Activated CD4-positive, alpha-beta memory T cell treated with anti-CD3 and anti-CD28 coated beads, Interleukin-2, amount 10 ng/mL, durations not matched to agents 7 days and 5 days (primary cell): ENCODE measurements at places on chromosomes 6 and 20. TPM values are rescaled to one million over a fixed set of nuclear protein-coding genes. Genes with fewer than 3 reads are reported as not detected.

- H3K27me3 ChIP-seq, result no peaks in the 10 kb centered on the region
- H3K27ac ChIP-seq, result no peak overlapping the region
- H3K4me3 ChIP-seq, result no peak overlapping the region
Measured at GRCh38 chr20:24667689-24668383, 198.4 kb downstream of the SYNDIG1 start.

GRCh38 chr6:150212778-150213177, 69.9 kb downstream of the PPP1R14C start:
- no peaks in the 10 kb centered on the region for H3K4me1 ChIP-seq
- no peaks in the 10 kb centered on the region for H3K36me3 ChIP-seq
- H3K27me3 ChIP-seq, result peaks cover 12% of the 10 kb centered on the region
- no peak overlapping the region for H3K27ac ChIP-seq
- DNase-seq, result no peak

RIPOR3 gene
- total RNA-seq, result not detected

DNA sequence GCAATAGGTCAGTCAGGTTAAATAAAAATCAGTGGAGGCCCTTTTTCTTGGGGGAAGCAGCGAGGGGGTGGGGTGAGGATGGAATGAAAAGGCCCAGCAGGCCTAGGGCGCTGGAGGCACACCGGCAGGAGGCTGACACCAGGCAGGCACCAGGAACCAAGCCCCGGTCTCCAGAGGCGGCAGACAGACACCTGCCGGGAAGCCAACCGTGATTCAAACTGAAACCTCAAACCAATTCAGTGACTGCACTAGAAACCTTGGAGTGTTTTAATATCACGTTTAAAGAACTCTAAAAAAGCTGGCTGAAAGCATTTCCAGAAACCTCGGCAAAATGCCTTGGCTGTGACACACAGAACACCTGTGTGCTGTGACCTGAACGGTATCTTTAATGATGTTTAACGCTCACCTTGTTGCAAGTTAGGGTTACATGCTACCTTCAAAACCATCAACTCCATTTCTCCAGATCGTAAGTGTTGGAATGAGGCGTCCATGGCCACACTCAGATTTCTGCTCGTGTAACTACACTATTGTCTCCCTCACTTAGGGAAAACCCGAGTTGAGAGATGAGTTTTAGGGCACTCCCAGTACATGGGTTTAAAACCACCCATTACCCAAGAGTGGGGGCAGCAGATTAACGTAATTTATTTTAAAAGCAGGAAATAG, 27.2 kb downstream of the DIDO1 start:
- H3K4me1 ChIP-seq, result peaks cover 42% of the 10 kb centered on the region
- H3K27me3 ChIP-seq, result no peaks in the 10 kb centered on the region
- DNase-seq, result peak; percentile 57
- H3K36me3 ChIP-seq, result peaks cover 58% of the 10 kb centered on the region

- H3K4me1 ChIP-seq, result peaks cover 42% of the 10 kb centered on the region
- H3K36me3 ChIP-seq, result peaks cover 69% of the 10 kb centered on the region
- no peak overlapping the region for H3K4me3 ChIP-seq
- DNase-seq, result no peak
- H3K27me3 ChIP-seq, result no peaks in the 10 kb centered on the region
Measured at GRCh38 chr20:51446656-51447055, 95.9 kb downstream of the NFATC2 start.

DNA sequence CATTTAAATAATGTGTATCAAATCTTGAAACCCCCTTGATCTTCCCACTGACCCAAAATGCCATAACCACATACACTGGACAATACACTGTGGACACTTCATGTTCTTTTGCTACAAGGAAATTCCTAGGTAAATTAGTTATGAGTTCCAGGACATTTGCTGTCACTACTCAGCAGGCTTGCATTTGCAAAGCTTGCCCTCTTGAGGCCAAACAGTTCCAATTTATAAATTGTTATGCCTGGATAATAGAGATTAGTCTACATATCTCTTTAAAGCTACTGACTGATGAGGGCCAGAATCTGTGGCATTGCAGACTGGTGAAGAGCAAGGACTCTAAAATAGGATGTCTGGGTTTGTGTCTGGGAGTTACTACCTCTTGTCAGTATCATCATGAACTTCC, 17.4 kb upstream of the RAB32 start:
- no peak overlapping the region for H3K4me3 ChIP-seq
- no peak for DNase-seq
- no peaks in the 10 kb centered on the region for H3K27me3 ChIP-seq
- H3K4me1 ChIP-seq, result no peaks in the 10 kb centered on the region
- no peaks in the 10 kb centered on the region for H3K36me3 ChIP-seq

GRCh38 chr6:105765239-105765638, 320.9 kb upstream of the PRDM1 start:
- peaks cover 3% of the 10 kb centered on the region for H3K4me1 ChIP-seq
- H3K27ac ChIP-seq, result no peak overlapping the region
- no peaks in the 10 kb centered on the region for H3K27me3 ChIP-seq
- H3K4me3 ChIP-seq, result no peak overlapping the region
- H3K36me3 ChIP-seq, result no peaks in the 10 kb centered on the region

- no peak for DNase-seq
- no peak overlapping the region for H3K4me3 ChIP-seq
- H3K4me1 ChIP-seq, result peaks cover 3% of the 10 kb centered on the region
- H3K27ac ChIP-seq, result no peak overlapping the region
Measured at GRCh38 chr6:10511477-10511876, 9.7 kb upstream of the GCNT2 start.

BLCAP gene
- 39.4 TPM for total RNA-seq

DNA sequence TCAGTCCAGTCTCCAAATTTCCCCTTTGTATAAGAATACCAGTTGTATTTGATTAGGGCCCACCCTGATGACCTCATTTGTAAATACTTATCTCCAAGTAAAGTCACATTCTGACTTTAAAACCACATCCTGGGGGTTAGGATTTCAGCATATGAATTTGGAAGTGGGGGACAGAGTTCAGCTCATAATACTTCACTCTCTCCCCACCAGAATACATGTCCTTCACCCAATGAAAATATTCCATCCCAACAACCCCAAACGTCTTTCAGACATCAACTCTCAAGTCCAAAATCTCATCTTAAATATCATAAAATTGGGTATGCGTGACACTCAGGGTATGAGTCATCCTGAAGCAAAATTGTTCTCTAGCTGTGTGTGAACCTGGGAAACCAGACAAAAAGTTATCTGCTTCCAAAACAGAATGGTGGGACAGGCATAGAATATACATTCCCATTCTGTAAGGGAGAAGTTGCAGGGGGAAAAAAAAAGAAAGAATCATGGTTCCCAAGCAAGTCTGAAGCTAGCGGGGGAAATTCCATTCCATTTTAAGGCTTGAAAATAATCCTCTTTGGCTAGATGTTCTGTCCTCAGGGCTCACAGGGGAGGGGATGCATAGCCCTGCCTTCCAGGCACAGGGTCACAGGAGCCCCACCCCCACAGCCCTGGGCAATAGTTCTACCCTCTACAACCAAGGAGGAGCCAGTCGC, 113.9 kb downstream of the ADAT2 start:
- peaks cover 9% of the 10 kb centered on the region for H3K4me1 ChIP-seq
- H3K4me3 ChIP-seq, result no peak overlapping the region
- no peak for DNase-seq
- no peak overlapping the region for H3K27ac ChIP-seq
- H3K27me3 ChIP-seq, result no peaks in the 10 kb centered on the region
- H3K36me3 ChIP-seq, result no peaks in the 10 kb centered on the region

DNA sequence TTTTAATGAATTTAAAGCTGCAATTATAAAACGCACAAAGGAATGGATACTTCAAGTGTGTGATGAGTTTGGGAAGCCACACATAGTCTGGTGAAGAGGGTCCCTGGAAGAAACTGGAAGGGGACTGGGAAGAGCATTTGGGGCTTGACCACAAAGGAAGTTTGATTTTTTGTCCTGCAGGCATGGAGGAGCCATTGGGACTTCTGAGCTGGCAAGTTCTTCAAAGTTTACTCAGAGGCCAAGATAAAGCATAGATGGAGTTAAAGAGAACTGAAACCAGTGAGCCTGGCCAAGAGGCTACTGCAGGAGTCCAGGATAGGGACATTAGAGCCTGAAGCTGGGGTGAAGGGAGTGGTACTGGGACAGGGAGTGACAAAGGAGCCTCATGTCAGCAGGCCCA, 95.0 kb downstream of the AIG1 start:
- peaks cover 5% of the 10 kb centered on the region for H3K4me1 ChIP-seq
- no peak overlapping the region for H3K4me3 ChIP-seq
- DNase-seq, result no peak
- no peaks in the 10 kb centered on the region for H3K27me3 ChIP-seq

DNA sequence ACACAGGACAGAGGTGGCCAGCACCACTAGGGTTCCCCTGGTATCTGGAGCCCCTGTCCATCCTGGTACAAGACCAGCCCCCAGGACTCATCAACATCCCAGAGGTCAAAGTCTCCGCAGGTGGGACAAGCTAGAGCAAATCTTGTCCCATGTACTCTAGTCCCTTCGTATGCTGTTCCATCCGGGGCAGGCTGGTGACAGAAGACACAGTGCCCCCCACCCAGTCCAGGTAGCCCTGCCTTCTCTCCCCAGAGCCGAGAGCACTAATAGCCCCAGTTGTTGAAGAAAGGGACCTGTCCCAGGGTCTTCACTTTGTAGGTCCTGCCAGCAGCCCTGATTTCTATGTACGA, 21.1 kb downstream of the PCK1 start:
- H3K36me3 ChIP-seq, result no peaks in the 10 kb centered on the region
- no peaks in the 10 kb centered on the region for H3K4me1 ChIP-seq
- H3K4me3 ChIP-seq, result no peak overlapping the region
- DNase-seq, result no peak
- H3K27me3 ChIP-seq, result peaks cover 47% of the 10 kb centered on the region
- no peak overlapping the region for H3K27ac ChIP-seq

NR2E1 gene
- total RNA-seq, result not detected

ZNF334 gene
- 1.4 TPM for total RNA-seq

DNA sequence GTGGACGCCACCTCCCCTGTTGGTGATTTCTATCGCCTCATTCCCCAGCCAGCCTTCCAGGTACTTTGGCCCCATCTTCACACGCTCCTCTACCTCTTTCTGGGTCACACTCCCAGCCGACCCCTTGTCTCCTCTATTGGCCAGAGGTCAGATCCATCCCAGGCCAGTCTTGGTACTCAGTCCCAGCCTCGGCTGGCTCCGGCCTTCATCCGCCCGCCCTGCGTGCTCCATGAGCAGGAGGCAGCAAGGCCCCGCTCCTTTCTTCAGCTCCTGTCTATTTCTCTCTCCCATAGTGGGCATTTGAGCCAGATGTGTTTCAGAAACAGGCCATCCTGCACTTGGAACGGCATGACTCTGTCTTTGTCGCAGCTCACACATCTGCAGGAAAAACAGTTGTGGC, 2.6 kb downstream of the SKIC2 start:
- H3K27ac ChIP-seq, result no peak overlapping the region
- H3K36me3 ChIP-seq, result peaks cover 69% of the 10 kb centered on the region
- peaks cover 45% of the 10 kb centered on the region for H3K4me1 ChIP-seq
- DNase-seq, result no peak
- no peak overlapping the region for H3K4me3 ChIP-seq

DNA sequence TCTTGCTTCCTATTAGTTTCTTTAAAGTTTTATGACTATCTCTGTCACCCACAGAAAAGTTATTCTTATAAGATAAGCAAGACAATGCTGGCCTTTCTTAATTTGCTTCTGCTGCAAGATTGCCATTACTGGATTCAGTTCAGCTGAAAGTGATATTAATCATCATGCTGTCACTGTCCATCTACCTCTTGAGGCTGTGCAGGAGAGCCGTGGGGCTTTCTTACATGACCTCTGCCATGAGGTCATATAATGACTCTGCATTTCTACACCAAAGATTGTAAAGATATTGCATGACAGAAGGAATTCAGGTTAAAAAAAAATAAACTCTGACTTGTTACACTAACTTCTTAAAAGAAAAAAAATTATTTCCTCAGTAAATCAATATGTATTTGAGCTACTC, 106.9 kb downstream of the TRDN start:
- DNase-seq, result no peak
- H3K27ac ChIP-seq, result no peak overlapping the region
- H3K4me1 ChIP-seq, result no peaks in the 10 kb centered on the region
- no peak overlapping the region for H3K4me3 ChIP-seq
- H3K27me3 ChIP-seq, result no peaks in the 10 kb centered on the region

PRR18 gene
- not detected for total RNA-seq

DNA sequence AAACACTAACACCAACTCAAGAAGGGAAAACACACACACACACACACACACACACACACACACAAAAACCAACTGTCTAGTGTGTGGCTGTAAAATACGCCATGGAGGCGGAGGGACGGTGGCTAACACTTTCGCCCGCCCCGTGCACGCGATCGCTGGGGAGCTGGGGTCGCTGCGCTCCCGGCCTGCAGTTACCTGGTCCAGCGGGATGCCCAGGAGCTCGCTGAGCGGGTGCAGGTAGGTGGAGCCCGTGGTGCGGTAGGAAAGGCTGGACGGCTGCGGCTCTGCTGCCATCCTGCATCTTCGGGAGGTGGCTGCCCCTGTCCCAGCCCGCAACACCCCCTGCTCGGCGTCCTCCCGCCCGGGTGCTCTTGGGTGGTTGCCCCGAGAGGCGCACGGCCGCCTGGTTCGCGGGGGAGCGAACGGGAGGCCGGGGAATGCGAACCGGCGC, 303 bp downstream of the MBOAT1 start:
- H3K36me3 ChIP-seq, result peaks cover 3% of the 10 kb centered on the region
- peak overlapping the region; percentile 93 for H3K4me3 ChIP-seq
- H3K27ac ChIP-seq, result peak overlapping the region; percentile 92
- peak; percentile 47 for DNase-seq
- peaks cover 52% of the 10 kb centered on the region for H3K4me1 ChIP-seq
- H3K27me3 ChIP-seq, result no peaks in the 10 kb centered on the region

HLA-F gene
- total RNA-seq, result 318 TPM

DNA sequence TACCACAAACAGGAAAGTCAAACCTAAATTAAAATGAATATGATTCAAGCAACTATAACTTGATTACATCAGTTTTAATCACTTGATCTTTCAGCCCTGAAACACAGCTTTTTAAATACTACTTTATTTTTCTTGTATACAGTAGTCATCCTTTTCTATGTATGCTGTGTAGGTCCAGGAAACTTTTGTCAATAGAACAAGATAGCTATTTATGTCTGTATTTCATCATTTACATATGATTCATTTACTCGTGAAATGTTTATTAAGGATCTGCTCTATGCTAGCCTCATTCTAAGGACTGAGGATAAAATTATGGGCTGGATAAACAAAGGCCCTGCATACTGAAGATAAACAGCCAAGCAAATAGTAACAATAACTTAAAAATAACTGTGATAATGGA, 930.2 kb downstream of the TFAP2A start:
- H3K4me1 ChIP-seq, result no peaks in the 10 kb centered on the region
- H3K27ac ChIP-seq, result no peak overlapping the region
- H3K27me3 ChIP-seq, result no peaks in the 10 kb centered on the region
- no peaks in the 10 kb centered on the region for H3K36me3 ChIP-seq
- no peak overlapping the region for H3K4me3 ChIP-seq
- no peak for DNase-seq

DNA sequence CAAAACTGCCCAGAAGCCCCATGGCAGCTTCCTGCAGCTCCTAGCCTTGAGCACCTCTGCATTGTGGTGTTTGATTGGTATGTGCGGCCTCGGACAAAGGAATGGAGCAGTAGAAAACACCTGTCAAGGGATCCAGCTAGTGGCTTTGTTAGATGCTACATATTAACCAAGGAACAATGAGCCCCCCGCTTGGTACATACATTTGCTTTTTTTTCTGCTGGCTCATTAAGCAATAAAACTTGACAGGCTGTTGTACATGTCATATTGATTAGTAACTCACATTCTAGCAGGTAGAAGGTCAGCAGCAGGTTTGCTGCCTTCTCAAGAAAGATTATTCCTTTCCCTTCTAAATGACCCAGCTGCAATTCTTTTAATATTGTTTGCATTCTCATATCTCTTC, 937 bp downstream of the SPACA1 start:
- H3K36me3 ChIP-seq, result no peaks in the 10 kb centered on the region
- no peak for DNase-seq
- no peaks in the 10 kb centered on the region for H3K4me1 ChIP-seq
- peaks cover 11% of the 10 kb centered on the region for H3K27me3 ChIP-seq
- H3K4me3 ChIP-seq, result no peak overlapping the region
